ENCODE measurements at places on chromosomes 5 and 9.
A peak's percentile ranks its signal among the peaks of the same experiment; 100 is the strongest.

DNA sequence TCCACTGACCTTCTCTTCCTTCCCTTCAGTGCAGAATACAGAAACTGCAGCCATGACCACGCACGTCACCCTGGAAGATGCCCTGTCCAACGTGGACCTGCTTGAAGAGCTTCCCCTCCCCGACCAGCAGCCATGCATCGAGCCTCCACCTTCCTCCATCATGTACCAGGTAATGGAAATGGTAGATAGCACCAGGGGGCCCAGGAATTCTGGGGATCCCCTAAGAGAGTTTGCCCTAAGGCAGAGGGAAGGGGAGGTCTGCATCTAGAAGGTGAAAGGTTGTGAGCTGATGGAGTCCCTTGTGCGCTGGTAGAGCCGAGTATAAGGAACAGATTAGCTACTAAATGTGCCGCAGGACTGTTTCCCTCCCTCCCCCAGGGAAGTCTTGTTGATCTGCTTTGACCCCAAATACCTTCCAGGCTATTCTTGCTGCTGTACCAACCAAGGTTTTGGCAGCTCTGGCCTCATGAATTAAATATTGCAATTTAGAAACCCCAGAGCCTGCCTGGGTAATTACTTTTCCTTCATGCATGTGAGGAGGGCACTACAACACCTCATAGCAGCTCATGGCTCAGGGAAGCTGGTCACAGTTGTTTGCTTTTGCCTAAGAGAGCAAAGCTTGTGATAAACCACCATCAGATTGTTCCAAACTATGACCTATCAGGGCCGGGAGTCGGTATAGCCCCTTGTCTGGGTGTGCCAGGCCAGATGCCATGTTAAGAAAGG lies 19.6 kb downstream of the CYFIP2 start:
- DNase-seq, result no peak

GRCh38 chr9:29322240-29322639 lies 1749.0 kb upstream of the C9orf72 start:
- no peak for DNase-seq

DNA sequence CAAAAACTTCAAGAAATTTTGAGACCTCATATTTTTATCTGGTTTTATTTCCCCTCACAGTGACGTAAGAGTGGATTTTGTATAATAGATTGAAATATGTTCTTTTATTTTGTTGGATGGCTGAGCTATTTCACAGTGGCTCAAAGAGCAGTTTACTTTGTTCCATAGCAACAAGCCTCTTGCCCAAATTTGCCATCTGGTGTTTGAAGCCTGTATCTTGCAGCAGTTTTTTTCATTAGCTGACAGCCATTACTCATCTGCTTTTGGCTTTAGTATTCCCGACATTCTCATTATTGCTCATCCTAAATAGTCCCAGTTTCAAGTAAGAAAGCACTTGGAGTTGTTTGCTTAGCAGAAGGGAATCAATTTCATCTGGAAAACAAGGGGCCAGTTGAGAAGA lies 36.3 kb downstream of the GDA start:
- DNase-seq, result no peak

GRCh38 chr9:136615631-136616306 lies 46.9 kb upstream of the EGFL7 start:
- DNase-seq, result no peak

- DNase-seq, result peak; percentile 68
Measured at GRCh38 chr5:150778517-150779396, at the start of gene SMIM3. SMIM3 (plus strand) TSS chr5:150778757; CDS start chr5:150795441, 16,684 bp downstream.

- no peak for DNase-seq
Measured at GRCh38 chr5:59130431-59130830, 547.6 kb downstream of the RAB3C start.

- DNase-seq, result no peak
Measured at GRCh38 chr9:2849941-2850340, 6.0 kb upstream of the PUM3 start.

DNA sequence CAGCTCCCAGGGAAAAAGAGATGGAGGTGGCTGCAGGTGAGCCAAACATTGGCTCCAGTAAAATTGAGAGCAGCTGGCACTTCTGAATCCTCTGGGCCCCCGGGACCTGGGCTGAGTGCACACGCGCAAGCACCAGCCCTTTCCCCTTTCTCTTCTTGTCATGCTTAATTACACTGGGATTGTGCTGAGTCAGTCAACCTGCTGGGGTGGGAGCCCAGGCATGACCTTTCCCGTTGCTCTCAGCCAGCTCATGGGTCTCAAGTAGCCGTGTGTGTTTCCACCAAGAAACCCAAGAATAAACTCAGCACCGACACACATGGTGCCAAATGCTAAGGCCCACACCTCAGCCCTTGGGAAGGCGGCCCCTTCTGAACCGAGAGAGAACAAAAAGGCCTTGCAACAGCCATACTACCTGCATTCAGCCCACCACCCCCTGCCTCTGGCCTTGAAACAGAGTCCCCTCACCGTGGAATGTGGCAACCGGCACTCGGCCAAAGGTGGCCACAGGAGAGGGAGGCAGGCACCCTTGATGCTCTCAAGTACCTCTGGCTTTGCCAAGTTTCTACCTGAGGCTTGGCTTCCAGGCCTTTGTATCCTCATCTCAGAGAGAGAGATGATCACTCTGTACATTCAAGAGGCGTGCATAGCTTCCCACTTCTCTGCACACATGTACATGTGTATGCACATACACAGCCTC lies 28.1 kb downstream of the SLIT3 start:
- no peak for DNase-seq

DNA sequence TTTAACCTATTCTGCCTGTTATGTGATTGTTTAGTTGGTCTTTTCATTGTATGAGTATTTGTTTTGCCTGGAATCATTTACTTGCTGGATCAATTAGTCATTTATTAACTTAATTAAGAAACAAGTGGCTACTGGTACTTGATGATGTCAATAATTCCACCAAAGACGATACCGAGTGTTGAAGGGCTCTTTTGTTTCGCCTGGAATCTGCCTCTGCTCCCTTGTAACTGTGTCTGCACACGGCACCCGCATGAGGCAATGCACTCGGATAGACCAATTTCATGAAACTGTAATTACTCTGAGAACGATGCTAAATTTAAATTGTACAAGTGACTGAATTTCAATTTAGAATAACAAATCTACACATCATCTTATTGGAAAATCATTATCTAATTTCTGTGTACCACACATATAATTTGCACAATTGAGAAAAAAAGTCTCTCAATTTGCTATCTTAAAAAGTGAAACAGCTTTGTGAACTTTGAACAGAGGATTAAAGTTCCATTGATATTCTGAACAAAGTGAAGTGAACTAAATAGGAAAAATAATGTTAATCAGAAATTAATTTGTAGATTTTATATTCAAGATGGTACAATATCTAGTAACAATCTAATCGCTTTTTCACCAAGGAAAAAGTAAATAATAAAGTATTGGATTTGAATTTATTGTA lies 143.2 kb downstream of the CTNND2 start:
- no peak for DNase-seq
